Fibroblast of mammary gland (primary cell): ENCODE measurements at places on chromosomes 5 and 9.
A peak's percentile ranks its signal among the peaks of the same experiment; 100 is the strongest.

DNA sequence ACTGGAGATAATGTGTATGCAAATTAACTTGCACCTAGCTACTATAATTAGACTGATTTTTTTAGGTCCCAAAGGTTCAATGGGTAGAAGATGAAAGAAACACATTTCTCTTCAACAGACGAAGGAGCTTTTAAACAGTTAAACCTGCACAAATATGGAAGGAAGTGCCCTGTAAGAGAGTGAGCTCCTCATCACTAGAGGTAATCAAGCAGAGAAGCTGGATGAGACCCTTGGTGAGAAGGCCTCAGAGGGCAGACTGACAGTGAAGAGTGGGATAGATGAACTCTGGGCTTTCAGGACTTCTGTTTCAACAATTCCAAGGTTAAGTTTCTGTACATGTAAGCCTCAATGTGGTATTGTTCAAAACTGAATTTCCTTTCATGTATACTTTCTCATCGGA lies 23.2 kb downstream of the PTPN3 start:
- DNase-seq, result no peak

DNA sequence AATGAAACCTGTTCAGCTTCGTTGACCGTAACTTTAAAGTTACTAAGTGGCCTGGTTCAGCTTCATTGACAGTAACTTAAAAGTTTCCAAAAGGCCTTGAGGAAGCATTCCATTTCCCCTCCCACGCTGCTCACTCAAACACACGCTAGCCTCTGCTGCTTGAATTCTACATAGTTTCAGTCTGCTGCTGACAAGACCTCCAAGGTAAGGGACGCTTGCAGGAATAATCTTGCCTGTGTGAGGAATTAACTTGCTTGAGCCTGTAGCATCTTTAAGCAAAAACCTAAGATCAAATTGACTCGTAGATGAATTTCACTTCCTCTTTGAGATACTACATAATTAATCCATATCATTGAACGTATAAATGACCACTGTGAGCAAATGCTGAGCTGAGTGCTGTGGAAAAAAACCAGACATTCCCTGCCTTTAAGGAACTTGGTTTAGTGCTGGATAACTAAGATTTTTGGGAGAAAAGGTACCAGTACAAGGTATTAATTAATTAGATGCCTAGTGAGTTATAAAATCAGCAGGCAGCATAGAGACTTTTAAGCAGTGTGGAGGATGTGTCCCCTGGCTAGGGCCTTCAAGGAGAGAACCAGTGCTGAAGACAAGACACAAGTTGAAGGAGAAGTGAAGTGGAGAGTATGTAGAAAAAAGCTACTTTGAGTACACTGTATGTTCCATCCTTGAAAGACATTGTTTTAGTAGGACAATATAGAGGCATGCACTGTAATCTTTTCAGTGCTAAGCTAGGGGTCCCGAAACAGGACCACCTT lies 39.2 kb downstream of the GRAMD2B start:
- DNase-seq, result peak; percentile 30

- DNase-seq, result no peak
Observed at GRCh38 chr9:91803970-91804752, 145.9 kb downstream of the ROR2 start.

GRCh38 chr9:120235081-120235480 lies 344.9 kb downstream of the CDK5RAP2 start:
- DNase-seq, result no peak

GRCh38 chr9:18194316-18194715 lies 279.6 kb upstream of the ADAMTSL1 start:
- DNase-seq, result no peak

DNA sequence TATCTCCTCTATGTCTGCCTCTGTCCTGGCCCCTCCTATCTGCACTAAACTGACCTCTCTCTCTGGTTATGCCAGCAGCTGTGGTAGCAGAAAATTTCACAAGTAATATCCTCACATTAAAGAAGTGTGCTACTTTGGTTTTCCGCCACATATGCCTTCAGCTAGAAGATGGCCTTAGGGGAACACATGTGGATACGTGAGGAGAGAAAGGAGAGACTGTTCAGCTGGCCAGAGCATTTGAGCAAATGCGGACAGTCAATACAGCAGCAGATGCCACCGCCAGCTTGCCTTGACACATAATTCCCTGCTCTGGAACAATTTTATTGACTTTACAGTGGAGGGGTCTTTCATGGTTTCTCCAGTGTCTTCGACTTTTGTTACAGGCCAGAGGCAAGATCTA lies 434.6 kb downstream of the TAF11L14 start:
- no peak for DNase-seq

DNA sequence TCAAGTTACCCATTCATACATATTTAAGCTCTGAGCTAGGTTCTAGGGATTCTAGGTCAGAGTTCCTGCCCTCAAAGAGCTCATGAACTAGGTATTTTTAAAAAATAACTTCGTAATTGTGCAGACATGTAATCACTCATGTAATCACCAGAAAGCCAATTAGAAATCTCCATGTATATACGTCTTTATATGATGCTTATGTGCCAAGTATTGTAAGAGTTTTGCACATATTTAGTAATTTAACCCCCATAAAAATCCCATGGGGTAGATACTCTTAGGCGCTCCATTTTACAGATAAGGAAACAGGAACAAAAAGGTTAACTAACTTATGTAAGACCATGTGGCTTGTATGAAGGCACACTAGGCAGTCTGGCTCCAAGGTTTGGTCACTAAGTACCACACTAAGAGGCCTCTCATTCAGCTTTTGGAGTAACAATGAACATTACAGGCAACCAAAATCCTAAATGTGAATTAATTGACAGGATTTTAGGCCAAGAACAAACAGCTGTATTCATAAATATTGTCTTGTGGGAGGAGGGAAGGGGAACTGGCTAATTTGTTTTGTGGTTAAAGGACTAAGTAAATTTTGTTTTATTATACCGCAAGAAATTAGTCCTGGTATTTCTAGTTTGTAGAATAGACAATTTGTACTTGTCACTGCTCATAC lies 1.7 kb upstream of the OTULINL start:
- DNase-seq, result no peak

DNA sequence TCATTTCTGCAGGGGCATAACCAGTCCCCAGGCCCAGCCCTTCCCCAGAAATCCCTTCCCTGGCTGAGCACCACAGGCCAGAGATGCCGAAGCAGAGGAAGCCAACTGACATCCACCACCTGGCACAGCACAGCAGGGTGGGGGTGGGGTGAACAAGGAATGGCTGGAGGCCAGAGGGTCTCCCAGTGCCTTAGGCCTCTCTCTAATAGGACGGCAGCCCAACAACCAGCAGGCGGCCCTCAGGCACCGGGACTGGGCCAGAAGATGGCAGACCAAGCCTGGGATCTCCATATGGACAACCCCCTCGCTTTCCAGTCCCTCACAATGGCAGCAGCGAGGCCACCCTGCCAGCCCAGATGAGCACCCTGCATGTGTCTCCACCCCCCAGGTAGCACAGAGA lies 13.2 kb downstream of the PDLIM4 start:
- DNase-seq, result no peak

DNA sequence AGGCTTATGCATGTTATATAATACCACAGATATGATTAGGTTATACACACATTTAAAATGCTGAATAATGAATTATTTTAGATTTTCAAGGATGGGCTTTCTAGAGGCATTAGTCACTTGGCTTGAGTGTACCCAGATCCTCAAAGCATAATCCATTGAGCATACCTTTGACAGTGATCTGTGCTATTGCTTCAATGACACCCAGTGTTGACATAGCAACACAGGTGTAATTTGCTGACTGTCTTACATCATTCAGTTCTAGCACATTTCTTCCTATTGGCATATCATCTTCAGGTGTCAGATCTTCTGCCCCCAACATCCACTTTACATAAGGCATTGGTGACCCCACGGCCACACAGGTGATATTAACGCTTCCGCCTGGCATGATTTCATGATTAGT lies 721.5 kb upstream of the DMAC1 start:
- no peak for DNase-seq

GRCh38 chr5:112412346-112412745 lies 6.7 kb downstream of the EPB41L4A start:
- no peak for DNase-seq

- peak; percentile 57 for DNase-seq
Observed at GRCh38 chr9:20621471-20622329, 599 bp downstream of the MLLT3 start.

DNA sequence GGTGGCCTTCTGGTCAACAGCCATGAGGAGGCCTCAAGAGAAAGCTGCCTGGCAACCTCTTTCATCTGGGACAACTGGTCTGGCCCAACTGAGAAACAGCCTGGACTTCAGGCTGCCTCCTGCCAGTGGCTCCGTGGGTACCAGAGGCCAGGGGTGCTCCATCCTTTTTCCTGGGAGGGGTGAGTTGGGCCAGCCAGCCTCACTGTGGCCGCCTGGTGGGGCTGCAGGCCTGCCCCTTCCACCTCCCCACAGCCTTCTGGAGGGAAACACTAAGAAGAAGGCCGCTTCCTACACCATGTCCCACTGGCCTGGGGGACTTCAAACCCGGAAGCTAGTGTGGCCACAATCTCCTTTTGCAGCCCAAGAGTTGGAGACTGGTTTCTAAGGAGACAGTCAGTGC lies 13.8 kb upstream of the NKD2 start:
- DNase-seq, result no peak

GRCh38 chr5:18050776-18051175 lies 416.5 kb downstream of the TAF11L14 start:
- no peak for DNase-seq

DNA sequence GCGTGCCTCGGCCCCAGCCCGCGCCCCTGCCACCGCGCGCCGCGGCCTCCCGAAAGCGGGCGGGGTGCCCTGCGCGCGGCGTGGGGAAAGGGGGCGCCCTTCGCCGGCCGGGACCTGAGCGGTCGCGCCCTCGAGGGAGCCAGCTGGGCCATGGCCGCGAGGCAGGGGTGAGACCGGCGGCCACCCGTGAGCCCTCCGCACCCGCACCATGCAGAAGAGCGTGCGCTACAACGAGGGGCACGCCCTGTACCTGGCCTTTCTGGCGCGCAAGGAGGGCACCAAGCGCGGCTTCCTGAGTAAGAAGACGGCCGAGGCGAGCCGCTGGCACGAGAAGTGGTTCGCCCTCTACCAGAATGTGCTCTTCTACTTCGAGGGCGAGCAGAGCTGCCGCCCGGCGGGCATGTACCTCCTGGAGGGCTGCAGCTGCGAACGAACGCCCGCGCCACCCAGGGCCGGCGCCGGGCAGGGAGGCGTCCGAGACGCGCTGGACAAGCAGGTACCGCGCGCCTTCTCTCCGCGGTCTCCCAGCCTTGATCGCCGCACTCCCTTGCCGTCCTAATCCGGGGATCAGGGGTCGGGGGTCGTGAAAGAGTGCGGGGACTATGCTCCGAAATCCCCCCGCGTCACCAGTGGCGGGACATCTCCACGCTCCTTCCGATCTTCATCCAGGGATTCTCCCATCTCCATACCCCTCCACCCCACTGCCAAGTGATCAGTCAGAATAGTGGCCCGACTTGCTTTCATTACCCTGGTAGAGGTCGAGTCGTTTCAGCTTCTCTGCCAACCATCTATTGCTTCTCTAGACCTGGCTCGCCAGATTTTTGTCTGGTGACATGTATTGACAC lies 590 bp downstream of the RASGRF2 start:
- DNase-seq, result no peak

DNA sequence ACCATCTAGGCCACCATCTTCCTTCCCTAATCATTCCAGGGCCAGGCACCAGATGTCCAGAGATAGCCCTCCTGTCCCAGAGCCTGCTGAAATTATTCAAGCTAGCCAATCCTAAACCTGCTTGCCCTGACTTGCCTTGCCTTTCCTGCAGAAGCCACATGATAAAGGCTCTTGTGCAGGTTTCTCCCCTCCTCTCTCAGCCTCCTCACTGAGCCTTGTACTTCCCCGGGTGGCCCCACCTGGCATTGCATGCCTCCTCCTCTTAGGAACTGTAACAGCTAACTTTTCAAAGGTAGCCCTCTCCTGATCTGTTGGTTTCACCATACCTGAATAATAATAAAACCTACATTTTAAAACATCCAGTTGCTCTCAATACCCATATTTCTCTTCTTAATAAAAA lies 42.6 kb downstream of the DIRAS2 start:
- no peak for DNase-seq

- no peak for DNase-seq
Observed at GRCh38 chr9:98159301-98159700, 33.1 kb downstream of the CORO2A start.

GRCh38 chr5:156526081-156526925 lies 199.3 kb downstream of the SGCD start:
- DNase-seq, result no peak

DNA sequence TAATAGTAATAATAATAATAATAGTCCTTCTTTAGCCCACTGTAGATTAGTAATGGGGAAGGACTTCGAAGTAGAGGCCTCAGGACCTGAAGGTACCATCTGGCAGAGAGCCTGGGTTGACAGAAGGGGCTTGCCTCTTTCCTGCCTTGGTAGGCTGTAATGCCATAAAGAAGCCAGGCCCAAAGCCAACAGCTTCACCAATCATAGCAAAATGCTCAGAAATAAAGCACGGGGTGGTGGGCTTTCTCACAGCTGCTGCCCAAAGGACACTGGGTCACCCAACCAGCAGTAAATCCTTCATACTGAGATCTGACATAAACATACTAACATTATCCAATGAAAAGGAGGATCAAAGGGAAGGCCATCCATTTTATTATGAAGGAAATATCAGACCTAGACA lies 70.7 kb downstream of the SUSD1 start:
- no peak for DNase-seq

DNA sequence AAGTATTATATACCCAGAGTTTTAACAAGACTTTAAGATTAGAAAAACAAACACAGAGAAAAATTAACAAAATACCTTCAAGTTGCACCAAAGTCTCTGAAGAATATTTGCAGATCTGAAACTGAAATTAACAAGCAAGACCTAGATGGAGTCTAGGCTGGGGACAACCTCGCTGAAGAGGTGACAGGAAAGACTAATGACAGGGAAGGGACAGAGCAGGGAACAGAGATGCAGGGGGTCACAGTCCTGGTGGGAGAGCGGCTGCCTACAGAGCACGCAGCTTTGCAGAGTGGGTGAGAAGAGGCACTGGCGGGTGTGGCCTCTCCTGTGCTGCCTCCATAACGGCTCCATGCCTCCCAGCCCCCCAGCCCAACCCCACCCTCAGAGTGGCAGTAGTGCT lies 13.5 kb downstream of the RETREG1 start:
- no peak for DNase-seq

DNA sequence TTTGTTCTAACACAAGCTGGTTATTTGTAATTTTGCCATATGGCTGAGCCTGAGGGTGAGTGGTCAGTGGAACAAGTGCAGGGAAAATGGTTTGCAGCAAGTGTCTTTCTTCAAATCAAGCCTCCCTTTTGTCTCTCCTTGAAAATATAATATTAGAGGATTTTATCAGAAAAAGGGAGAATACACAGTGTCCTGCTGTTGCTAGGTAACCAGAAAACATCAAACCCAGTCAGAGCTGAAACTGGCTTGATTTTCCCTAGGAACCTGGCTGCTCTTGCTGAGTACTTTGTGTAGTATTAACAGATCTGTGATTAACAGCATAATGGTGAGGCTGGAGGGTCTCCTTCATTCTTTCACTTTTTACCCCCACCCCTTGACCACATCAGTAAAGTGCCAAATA lies 314.0 kb downstream of the ARHGEF28 start:
- DNase-seq, result no peak

DNA sequence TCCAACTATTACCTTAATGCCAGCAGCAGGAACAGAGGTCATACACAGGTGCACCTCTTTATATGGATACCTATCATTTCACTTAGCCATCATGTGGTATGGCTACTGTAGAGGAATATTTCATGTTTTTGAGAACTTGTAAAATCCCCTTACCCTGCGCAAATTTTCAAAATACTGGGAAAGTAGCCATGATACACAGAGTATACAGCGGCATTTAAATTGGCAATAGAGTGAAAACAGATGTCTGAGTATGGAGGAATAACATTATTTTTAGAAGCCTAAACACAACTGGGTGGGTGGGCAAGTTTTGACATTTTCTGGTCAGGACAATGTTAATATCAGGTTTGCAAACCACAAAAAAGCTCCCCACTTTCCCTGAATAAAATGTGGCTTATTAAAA lies 109.5 kb downstream of the SMIM23 start:
- DNase-seq, result no peak
